ENCODE measurements at places on chromosomes 13 and 19. TPM values are rescaled to one million over a fixed set of nuclear protein-coding genes. Genes with fewer than 3 reads are reported as not detected.

DNA sequence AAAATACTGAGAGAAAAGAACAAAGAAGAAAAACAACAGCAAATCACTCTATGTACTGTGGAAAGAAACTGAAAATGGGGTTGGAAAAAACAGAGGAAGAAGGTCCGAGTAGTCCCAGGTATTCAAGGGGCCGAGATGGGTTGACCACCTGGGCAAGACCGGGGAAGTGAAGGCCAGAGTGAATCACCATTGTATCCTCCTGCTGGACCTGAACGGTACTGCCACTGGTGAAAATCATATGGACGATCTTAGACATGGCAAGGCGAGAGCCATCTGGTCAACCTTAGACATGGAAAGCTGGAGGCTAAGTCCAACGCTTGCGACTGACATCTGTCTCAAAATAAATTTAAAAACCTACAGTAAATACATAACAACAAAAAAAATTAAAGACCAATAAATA, 44.4 kb upstream of the ZNF91 start:
- DNase-seq = no peak

GRCh38 chr13:65855242-65855805, 1374.8 kb downstream of the PCDH9 start:
- no peak for DNase-seq

DNA sequence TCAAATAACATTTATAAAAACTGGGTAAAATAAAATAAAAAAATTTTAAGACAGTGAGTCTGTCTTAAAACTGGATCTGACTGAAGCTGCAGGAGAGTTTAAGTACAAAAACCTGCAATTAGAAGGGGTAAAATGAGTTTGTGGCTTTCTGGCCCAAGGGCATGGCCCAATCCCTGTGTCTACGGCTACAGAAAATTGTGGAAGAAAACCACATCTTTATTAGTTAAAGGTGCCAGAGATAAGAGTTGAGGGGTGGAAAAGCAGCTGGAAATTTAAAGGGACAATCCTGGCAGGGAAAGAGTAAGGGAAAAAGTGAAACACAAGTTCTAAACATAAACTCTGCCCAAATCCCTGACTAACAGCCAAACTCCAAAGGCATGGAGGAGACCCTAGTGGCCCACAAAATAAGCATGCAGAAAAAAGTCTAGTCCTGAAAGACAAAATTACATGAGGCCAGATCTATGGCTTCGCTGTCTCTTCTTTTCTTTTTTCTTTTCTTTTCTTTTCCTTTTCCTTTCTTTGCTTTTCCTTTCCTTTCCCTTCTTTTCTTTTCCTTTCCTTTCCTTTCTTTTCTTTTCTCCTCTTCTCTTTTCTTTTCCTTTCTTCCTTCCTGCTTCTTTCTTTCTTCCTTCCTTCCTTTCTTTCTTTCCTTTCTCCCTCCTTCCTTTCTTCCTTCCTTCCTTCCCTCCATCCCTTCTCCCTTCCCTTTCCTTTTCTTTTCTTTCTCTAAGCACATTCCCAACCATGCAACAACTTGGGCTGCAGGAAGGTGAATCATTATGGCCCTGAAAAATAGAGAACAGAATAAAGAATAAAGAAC, 23.5 kb upstream of the DLEU7 start:
- DNase-seq = no peak

DNA sequence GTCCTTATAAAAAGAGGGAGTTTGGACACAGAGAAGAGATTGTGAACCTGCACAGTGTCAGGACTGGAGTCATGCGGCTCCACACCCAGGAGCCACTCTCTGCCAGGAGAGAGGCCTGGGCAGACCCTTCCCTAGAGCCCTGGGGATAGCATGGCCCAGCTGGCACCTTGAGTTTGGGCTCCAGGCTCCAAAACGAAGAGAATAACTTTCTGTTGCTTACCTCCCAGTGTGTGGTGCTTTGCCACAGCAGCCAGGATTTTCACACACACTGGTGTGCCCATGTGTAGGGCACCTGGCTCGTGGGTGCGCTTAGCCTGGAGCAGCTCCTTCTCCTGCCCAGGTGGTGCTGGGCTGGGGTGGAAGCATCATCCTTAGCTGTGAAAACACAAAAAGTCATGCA, 344.3 kb downstream of the TEX29 start:
- no peak for DNase-seq

The RAD23A gene
- total RNA-seq = 151 TPM

DNA sequence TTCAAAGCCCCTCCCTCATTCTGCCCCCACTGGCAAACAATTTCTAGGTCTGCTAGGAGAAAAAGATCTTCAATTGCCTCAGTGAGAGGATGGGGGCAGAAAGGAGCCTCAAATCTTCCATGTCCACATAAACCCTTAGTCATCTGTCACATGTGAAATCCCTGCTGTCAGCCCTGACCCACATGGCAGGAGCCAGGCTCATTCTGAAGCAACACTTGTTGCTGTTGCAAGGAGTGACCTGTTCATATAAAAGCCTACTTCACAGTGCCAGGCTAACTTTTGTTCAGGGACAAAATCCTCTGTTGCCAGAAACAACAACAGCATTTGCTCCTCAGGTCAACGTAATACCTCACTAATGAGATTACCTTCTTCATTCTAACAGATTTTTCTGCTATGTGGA, 70.5 kb downstream of the IRS2 start:
- no peak for DNase-seq

DNA sequence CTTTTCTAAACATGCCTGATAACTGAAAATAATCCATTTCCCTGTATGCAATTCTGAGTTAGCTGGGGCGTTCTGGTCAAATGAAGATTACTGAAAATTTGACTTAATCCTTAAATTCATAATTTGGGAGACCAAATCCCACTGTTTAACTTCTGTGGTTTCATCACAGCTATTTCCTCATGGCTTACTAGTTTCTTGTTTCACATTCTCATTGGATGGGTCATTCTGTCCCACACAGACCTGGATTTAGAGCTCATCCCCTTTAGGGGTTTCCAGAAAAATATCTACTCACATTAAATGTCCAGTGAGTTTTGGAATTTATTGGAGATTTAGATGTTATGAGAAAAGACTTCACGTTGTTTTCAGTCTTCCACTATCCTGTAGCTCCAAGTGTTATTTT, 709.3 kb upstream of the KLHL1 start:
- no peak for DNase-seq

The ZNF443 gene
- total RNA-seq = 4.5 TPM

- no peak for DNase-seq
Measured at GRCh38 chr13:71378961-71379905, 487.8 kb downstream of the DACH1 start.

The DIAPH3 gene
- 12.4 TPM for total RNA-seq

The ZNF460 gene
- total RNA-seq = 23.3 TPM

DNA sequence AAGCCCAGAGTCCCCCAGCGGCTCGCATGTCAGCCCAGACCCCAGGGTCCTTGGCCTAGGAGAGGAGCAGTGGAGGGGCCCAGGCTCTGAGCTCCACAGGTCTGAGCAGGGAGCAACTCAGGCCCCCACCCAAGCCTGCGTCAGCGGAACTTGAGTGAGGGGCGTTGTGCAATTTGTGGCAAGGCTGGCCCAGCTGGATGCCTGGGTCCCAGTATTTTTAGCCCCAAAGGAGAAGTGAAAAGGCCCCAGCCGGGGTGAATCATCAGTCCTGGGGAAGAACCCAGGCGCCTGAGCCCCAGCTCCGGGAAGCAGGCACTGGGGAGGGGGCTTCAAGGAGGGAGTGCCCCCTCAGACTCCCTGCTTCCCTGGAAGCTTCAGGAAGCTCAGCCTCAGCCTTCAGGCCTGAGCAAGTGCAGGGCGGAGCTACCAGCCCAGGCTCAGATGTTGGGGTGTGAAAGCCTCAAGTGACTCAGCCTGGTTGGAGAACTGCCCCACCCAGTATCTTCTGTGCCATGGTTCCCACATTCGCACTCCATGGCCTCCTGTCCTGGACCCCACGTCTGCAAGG, 7.2 kb downstream of the MED29 start:
- peak; percentile 83 for DNase-seq

DNA sequence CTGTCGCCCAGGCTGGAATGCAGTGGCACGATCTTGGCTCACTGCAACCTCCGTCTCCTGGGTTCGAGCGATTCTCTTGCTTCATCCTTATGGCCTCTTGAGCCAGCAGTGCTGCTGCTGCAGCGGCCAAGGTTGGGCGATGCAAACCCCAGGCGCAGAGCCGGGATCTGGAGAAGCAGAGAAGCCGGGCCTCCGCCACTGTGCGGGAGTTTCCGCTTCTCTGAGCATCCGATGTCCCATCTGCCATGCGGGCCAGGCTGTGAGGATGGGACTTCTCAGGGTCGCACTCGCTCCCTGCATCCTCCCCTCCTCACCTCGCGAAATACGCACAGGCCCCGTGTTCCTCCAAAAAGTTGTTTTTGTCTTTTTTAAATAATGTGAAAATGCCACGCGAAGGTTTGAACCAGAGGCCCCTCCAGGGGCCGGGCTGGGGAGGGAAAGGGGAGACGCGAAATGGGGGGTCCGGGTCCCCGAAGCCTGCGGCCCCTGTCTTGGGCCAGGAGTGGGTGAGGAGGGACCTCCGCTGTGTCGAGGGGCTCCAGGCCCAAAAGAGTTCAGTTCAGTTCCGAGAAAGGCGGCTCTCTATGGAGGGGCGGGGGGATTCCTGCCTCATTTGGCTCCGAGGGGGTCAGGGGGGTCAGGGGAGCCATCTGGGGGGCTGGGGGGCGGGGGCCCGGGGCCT, 15.9 kb downstream of the CYTH2 start:
- no peak for DNase-seq
